Fibroblast of skin of back (primary cell): ENCODE measurements at places on chromosomes 5 and 9.
A peak's percentile ranks its signal among the peaks of the same experiment; 100 is the strongest.

DNA sequence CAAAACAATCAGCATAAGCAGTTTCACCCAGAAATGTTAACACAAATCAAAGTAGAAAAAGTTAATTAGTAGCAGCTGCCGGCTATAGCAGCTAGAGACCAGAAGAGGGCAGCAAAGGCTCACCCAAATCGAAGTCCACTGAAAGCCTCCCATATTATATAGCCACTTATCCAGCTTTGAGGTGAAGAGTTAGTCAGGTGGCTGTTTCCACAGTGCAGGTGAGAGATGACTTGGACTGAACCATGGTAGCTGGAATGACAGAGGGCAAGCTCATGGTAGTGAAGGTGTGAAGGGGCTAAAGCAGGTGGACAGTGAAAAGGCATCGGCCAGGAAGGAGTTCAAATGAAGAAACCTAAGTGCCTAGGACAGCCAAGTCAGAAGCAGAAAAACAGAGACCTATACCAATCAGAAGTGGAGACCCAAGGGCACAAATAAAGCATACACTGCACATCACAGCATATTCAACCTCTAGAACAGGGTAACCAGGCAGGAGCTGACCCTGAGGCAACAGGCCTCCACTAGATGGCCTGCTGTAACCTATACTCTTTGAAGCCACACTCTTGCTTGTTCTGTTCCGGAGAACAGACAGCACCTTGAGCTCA, 7.2 kb upstream of the RNF38 start:
- peak; percentile 52 for DNase-seq

DNA sequence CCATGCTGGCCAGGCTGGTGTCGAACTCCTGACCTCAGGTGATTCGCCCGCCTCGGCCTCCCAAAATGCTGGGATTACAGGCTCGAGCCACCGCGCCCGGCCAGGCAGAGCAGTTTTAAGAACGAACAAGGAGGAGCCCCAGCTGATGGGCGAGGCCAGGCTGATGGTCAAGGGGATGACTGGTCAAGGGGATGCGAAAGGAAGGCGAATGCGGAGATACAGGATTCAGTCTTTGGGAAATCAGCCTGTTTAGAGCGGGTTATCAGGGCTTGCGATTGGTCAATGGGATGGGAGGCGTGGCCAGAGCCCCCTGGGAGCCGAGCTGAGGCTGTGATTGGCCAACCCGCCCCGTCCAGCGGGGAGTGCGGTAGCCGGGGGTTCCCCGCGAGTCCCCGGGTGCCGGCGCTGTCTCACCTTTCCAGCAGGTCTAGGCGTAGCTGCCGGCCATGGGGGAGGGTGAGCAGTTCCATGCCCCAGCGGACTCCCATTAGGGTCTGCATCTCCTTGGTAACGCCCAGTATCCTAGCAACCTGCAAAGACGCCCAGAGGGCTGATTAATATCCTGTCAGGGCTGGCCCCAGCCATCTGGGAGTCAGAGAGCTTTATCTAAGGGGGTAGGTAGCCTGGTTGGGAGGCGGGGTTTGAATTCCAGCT, 7.5 kb upstream of the TOR2A start:
- DNase-seq: peak; percentile 72

DNA sequence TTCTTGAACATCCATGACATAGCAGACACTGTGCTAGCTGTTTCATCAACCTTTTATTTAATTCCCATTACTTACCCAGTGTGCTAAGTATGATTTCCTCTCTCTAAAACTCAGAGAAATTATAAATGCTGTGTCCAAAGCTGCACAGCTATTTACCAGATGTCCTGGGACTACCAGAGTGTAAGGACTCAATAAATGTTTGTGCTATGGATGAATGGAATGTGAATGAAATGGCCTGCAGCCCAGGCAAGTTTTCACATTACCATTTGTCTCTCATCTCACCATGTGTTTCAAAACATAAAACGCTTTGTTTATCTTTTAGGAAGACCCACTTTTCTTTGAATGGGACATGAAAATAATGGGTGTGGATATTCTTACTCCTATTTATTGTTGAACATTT, 96.2 kb downstream of the ARHGEF28 start:
- peak; percentile 14 for DNase-seq

DNA sequence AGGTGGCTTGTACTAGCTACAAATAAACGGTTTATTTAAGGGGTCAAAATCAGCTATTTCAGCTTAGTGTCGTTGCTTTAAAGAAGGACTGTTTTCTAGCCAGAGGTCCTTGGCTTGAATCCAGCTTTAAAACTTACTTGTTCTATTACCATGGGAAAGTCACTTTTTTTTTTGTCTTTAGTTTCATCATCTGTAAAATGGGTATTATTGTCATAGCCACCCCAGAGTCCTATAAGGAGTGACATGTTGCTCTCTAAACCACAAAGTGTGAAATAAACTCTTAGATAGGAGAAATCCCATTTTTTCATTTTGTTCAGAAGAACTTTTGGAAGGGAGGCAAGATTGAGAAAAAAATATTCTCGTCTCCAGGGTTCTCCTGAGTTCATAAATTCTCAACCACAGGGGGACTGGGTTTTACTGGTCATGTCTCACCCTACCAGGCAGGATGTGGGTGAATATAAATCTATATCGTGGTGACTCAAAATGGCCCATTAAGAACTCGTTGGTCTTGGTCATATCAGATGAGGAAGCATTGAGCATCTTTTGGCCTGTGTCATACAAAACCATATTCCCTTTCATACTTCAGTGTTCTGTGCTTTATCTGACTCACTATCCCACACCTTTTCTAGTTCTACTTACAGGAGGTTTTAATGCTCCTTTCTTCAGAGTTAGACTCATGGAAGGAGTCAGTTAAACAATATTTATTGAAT, 202.7 kb upstream of the NR3C1 start:
- peak; percentile 12 for DNase-seq

- no peak for DNase-seq
Observed at GRCh38 chr9:130237763-130238524, 27.6 kb upstream of the HMCN2 start.

- DNase-seq: peak; percentile 33
Observed at GRCh38 chr5:114952876-114953275, 216.8 kb downstream of the TRIM36 start.

DNA sequence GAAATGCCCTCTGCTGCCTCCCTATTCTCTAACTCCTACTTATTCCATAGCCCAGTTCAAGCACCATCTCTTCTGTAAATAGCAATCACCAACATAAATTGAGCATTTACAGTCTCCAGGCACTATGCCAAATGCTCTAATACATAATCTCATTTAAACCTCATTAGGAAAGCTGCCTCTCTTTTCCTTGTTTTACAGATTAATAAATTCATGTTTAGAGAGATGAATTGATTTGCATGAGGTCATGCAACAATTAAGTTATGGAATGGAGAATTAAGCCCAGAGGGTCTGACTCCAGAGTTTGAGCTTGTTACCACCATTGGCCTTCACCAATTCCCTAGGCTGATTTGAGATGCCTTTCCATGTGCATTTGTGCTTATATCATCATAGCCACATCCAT, 23.4 kb upstream of the RFX3 start:
- no peak for DNase-seq

- DNase-seq: no peak
Observed at GRCh38 chr5:39816866-39817265, 392.1 kb upstream of the DAB2 start.

DNA sequence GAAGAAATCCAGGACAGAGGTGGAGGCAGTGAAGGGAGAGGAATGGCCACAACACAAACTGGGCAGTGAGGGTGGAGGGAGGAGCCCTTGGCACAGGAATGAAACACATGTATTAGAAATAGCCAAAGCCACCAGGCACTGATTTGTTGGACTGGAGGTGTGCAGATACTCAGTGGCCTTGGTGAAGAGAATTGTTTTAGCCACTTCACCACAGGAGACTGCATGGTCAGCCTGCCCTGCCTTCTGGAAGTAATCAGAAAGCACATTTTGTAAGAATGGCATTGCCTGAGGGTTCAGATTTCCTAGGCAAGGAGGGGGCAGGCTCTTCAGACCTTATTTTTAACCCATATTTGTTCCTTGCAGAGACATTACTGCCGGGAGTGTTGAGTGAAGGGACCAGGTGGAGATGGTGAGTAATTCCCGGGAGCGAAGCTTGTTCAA, 2.2 kb downstream of the SGCD start:
- peak; percentile 30 for DNase-seq

- no peak for DNase-seq
Observed at GRCh38 chr9:33907347-33907746, 90.4 kb downstream of the UBE2R2 start.

DNA sequence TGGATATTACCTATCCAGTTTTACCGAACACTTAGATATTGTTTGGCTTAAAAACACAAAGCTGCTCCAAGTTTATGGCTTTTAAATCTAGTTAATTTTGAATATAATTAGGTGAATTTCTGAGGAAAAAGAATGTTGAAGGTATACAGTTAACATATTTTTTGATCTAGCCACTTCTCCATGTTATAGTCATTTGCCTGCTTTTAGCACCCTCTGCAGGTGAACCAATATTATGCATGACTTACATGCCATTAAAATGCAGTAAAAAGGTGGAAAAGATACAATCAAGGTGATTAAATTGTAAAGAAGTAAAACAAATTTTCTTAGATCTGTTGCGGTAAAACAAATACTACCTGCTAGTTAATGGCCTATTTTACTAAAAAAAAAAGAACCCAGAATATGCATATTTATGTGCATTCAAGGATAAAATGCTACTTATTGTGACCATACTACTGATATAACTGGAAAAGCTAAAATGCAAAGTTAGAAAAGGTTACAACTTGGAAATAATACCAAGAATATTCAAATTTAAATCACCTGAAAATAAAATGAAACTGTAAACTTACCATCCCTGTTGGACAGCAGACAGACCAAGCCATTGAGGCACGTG, 132.1 kb downstream of the AP3B1 start:
- peak; percentile 27 for DNase-seq

DNA sequence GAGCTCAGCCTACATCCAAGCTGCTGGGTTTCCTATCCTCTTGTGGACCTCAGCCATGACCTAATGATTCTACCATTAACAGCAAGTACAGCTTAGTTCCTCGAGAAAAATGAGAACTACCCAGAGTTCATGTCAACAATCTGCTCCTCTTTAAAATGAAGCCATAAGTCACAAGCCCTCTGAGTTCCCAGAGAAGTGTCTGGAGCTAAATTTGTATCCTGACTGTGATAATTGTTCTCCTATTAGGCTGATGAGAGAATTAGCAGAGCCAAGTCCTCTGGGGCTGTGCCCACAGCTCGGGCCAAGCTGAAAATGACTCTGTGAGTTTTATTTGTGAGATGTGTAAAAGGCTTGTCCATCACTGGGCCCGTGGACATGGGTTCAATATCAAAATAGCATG, 145.1 kb upstream of the SMIM23 start:
- DNase-seq: no peak

- DNase-seq: peak; percentile 6
Observed at GRCh38 chr5:23507278-23507685, at the start of gene PRDM9. Gene PRDM9 (plus strand): TSS chr5:23507609. CDS start chr5:23509034, 1,425 bp downstream.

DNA sequence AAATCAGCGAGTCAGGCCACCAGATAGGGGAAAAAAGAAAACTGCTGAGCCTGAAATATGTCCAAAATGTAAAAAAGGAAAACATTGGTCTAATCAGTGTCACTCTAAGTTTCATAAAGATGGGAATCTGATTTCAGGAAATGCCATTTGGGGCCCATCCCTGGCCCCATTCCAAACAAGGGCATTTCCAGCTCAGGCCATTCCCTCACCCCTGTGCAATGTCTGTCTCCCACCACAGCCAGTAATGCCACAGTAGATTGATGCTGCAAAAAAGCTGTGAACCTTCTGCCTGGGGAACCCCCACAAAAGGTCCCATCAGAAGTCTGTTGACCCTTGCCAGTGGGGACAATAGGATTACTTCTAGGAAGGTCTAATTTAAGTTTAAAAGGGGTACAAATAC, 199.6 kb downstream of the YTHDC2 start:
- peak; percentile 49 for DNase-seq

GRCh38 chr9:108702681-108703080, 153.1 kb downstream of the ACTL7B start:
- no peak for DNase-seq

- no peak for DNase-seq
Observed at GRCh38 chr5:1294835-1295649, at the start of gene TERT. Gene TERT (minus strand): TSS chr5:1295068. CDS start chr5:1294989, 79 bp downstream.

- no peak for DNase-seq
Observed at GRCh38 chr9:102205251-102205650, 466.8 kb upstream of the GRIN3A start.

- no peak for DNase-seq
Observed at GRCh38 chr9:132446887-132447286, 36.9 kb downstream of the CFAP77 start.

GRCh38 chr5:156164306-156164705, 162.7 kb upstream of the SGCD start:
- peak; percentile 68 for DNase-seq
